Fibroblast of skin of right quadriceps (primary cell): ENCODE measurements at places on chromosomes 7 and 10.

DNA sequence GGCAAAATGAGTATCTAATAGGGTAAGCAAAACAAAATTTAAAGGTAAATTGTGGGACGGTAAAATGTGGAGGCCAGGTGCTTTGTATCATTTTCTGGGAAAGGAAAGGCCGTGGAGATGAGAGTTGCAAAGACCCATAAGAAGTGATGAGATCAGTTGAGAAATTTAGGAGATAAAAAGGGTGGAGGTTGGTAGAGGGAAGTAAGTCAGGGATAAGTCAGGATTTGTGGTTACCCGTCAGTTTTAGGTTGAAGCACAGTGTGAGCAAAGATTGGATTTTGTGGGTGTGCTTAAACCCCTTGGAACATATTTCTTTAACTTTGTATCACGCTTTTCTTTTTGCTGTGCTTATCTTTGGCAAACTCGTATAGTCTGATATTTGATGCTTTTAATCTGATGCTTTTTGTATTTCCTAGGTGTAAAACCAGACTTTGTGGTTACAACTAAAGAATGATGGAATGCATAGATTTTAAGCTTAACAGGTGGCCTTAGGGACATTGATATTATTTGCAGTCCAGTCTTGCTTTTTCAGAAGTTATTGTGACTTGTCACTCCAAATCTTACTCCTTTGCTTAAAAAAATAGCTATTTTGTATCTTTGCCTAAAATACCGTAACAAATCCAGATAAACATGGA is 1.2 kb downstream of the BTRC start:
- DNase-seq: no peak

DNA sequence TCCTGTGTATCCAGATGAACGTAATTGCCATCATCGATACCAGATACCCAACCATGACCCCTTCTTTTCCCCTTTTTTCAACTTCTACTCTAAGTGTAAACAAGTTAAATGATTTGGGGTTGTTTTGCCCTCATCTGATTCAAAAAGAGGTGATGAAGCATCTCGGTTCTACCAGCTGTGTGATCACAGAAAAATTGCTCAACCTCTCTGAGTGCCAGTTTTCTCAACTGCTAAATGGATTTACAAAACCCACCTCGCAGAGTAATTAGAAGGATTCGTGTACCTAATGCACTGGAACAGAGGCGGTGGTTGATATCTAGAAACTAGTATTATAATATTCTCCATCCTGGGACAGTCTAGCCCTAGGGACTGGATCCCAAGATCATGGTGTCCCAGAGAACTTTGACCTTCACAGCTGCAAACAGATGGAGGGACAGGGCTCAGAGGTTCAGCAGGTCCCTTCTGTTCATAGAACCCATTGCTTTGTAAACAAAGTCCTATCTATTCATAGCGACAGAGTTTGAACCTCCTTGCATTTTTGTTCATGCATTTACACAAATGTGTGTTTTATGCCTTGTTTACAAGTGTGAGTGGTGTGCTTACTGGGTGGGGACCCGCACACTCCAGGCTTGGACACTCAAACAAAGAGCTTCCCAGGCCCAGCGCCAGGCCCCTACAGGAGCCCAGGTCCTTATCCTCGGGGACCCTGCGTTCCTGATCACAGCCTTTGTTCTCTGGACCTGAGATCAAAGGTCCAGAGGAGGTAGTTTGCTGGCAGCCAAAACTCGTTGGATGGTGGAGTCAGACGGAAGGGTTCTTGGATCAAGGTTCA is 46.4 kb downstream of the CALML3 start:
- DNase-seq: no peak

- no peak for DNase-seq
Observed at GRCh38 chr7:95471071-95471470, 14.7 kb upstream of the ASB4 start.

DNA sequence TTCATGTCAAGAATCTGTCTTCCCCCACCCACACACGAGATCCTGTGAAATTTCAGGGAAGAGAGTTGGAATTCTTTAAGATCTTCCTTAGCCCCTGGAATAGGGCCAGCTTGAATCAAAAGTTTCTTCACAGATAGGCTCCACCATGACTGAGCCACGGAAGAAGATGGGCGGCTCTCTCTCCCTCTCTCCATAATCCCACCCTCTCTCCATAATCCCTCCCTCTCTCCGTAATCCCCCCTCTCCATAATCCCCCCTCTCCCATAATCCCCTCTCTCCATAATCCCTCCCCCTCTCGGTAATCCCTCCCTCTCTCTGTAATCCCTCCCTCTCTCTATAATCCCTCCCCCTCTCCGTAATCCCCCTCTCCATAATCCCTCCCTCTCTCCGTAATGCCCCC is 20.4 kb downstream of the SHH start:
- no peak for DNase-seq

GRCh38 chr7:47503281-47503680 is 78.6 kb downstream of the TNS3 start:
- peak; percentile 46 for DNase-seq

DNA sequence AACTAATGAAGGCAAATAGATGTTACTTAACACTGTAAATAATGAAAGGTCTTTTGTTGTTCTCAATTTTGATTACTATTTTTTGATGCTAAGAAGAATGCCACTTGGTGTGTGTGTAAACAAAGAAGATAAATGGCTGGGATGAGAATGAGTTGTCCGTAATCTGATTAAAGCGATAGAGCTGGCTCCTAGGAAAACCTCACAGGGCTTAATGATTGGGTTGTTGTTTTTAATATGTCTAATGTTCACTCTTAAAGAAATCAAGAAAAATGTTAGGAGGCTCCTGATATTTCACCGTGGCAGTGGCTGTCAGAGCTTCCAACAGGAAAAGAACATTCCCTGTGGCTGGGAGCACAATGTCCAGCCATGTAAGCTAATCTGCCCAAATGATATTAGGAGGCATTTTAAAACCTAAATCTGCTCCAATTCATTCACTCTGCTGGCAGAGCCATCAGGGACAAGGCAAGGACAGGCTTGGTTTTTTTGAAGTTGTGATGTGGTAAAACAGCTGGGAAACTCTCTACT is 243.9 kb downstream of the SNX10 start:
- DNase-seq: no peak

- no peak for DNase-seq
Observed at GRCh38 chr10:33235251-33235884, 99.1 kb downstream of the NRP1 start.

- DNase-seq: peak; percentile 41
Observed at GRCh38 chr7:151518105-151518946, 1.4 kb downstream of the RHEB start.

GRCh38 chr10:33154590-33154989 is 179.9 kb downstream of the NRP1 start:
- peak; percentile 94 for DNase-seq
